ENCODE measurements at places on chromosomes 1 and 21. TPM values are rescaled to one million over a fixed set of nuclear protein-coding genes. Genes with fewer than 3 reads are reported as not detected.

The KIF26B gene
- 7.2 TPM for polyA plus RNA-seq

The IGFN1 gene
- not detected for polyA plus RNA-seq

The HES3 gene
- polyA plus RNA-seq: not detected

The AMPD2 gene
- polyA plus RNA-seq: 104 TPM

The ADGRL4 gene
- polyA plus RNA-seq: 0.12 TPM

The FCGR1A gene
- not detected for polyA plus RNA-seq

The SPATA1 gene
- polyA plus RNA-seq: 0.17 TPM

The TTC39A gene
- 1.2 TPM for polyA plus RNA-seq

The LIN28A gene
- 1.0 TPM for polyA plus RNA-seq

The F5 gene
- 0.10 TPM for polyA plus RNA-seq

The LAPTM5 gene
- polyA plus RNA-seq: not detected

The TMIGD3 gene
- polyA plus RNA-seq: not detected

The NDUFS2 gene
- 197 TPM for polyA plus RNA-seq

The LDLRAD1 gene
- not detected for polyA plus RNA-seq

The CFHR1 gene
- polyA plus RNA-seq: not detected

The CRYZ gene
- 1.9 TPM for polyA plus RNA-seq

The MRPS15 gene
- polyA plus RNA-seq: 65.6 TPM

The OVAAL gene
- not detected for polyA plus RNA-seq

The FALEC gene
- not detected for polyA plus RNA-seq

The EDEM3 gene
- 49.3 TPM for polyA plus RNA-seq

The NFASC gene
- polyA plus RNA-seq: 23.9 TPM

The TNFRSF1B gene
- 0.24 TPM for polyA plus RNA-seq

The MTARC1 gene
- polyA plus RNA-seq: 4.2 TPM

The LRRC71 gene
- not detected for polyA plus RNA-seq

The SSBP3 gene
- polyA plus RNA-seq: 77.4 TPM

The CENPS gene
- polyA plus RNA-seq: 16.5 TPM

The NCMAP gene
- polyA plus RNA-seq: not detected

The TMEM82 gene
- polyA plus RNA-seq: not detected

The HTR6 gene
- not detected for polyA plus RNA-seq

The S100A7 gene
- polyA plus RNA-seq: not detected

The HES2 gene
- not detected for polyA plus RNA-seq

The SELENBP1 gene
- polyA plus RNA-seq: not detected

The KIAA0040 gene
- polyA plus RNA-seq: not detected

The CELA2A gene
- polyA plus RNA-seq: not detected

The FAM3B gene
- not detected for polyA plus RNA-seq

The OR2M3 gene
- not detected for polyA plus RNA-seq

All from neural cell (in vitro differentiated cells).